ENCODE measurements at places on chromosomes 16 and 17. TPM values are rescaled to one million over a fixed set of nuclear protein-coding genes. Genes with fewer than 3 reads are reported as not detected.

The LYZL6 gene
- total RNA-seq: not detected

The LITAFD gene
- total RNA-seq: not detected

The TMEM238L gene
- total RNA-seq: not detected

The TEX19 gene
- total RNA-seq: not detected

The C17orf78 gene
- total RNA-seq: not detected

The RRAD gene
- total RNA-seq: 0.32 TPM

The JPT2 gene
- 109 TPM for total RNA-seq

The TBC1D28 gene
- total RNA-seq: not detected

The PLA2G10 gene
- not detected for total RNA-seq

The CDH13 gene
- total RNA-seq: not detected
